ENCODE measurements at places on chromosomes 4 and X.

DNA sequence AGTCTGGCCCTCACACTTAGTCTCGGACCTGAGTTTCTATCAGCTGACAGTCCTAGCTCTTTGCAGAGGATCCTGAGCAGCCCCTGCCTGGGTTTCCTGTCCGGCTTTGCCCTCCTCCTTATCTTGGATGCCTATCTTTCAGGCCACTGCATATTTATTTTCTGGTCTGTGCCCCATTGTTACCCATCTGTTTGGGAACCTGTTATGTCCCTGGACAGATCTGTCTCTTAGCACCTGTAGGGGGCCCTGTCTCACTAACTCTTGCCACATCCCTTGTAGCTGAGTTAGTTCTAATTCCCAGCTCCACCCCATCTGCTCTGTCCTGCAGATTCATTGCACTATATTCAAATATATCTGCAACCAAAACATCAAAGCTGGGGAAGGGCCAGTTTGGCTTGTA is 514.9 kb upstream of the LCORL start:
- DNase-seq, result no peak

DNA sequence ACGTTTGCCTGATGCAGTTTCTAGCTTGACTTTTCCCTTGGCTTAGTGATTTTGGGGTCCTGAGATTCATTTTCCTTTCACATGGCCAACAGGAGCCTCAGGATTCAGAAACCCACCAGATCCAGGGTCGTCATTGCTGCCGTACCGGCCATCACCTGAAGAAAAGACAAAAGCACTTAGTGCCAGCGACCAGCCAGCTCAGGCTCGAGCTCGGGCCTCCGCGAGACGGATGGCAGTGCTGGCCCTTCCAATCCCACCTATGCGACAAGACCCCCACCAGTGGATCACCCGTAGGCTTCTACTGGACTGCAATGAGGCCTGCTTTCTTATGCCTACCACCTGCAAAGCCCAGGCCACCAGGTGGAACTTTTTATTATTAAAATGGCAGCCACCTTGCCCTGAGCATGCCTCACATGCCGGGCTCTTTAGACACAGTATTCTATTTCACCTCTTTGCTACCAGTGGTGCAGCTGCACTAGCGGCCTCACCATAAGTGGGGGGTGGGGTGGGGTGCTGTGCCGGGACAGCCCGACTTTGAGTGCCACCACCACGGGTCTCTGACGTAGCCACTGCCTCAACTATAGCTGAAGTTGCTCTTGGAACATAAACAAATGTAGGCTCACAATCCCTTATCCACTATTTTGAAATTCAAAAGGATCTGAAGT is 84.3 kb downstream of the MTMR1 start:
- DNase-seq, result no peak

- no peak for DNase-seq
These were observed 393.8 kb upstream of the FSTL5 start for GRCh38 chr4:162557516-162558106.

- DNase-seq, result no peak
These were observed 67.8 kb downstream of the TAPT1 start for GRCh38 chr4:16158504-16158852.

- no peak for DNase-seq
These were observed 54.5 kb downstream of the TENM3 start for GRCh38 chr4:182297659-182298058.

- DNase-seq, result no peak
These were observed 307.3 kb downstream of the RAPGEF2 start for GRCh38 chr4:159410076-159410777.

GRCh38 chr4:41227902-41228301 is 13.6 kb upstream of the APBB2 start:
- no peak for DNase-seq

- DNase-seq, result no peak
These were observed 17.0 kb downstream of the PRKG2 start for GRCh38 chr4:81197864-81198524.

DNA sequence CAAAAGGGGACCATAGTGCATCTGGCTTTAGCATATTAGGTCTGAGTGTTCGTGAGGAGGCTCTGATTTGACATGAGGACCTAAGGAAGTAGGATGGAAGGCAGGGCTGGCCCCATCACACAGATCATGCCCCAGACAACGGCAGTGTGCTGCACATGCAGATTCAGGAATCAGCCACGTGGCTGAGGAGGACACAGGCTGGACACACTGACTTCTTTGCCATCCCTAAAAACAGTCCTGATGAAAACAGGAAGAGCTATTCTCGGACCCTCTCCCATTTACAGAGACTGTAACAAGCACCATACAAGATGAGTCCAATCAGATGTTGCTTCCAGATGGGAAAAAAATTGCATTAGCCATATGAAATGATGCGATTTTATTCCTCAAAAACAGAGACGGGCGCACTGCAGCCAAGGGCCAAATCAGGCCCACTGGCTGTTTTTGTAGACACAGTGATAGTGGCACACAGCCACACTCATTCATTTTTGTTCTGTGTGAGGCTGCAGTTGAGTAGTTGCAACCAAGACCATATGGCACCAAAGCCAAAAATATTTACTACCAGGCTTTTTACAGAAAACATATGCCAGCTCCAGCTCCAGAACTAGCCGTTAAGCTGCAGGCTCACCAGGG is 41.0 kb downstream of the ACSL1 start:
- no peak for DNase-seq

- no peak for DNase-seq
These were observed 104.1 kb upstream of the MCF2 start for GRCh38 chrX:139811942-139812629.

DNA sequence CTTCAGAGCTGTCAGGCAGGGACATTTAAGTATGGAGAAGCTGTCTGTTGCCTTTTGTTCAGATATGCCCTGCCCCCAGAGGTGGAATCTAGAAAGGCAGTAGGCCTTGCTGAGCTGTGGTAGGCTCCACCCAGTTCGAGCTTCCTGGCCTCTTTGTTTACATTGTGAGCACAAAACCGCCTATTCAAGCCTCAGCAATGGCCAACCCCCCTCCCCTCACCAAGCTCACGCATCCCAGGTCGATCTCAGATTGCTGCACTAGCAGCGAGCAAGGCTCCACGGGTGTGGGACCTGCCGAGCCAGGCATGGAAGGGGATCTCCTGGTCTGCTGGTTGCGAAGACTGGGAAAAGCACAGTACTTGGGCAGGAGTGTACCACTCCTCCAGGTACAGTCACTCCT is 59.3 kb downstream of the ZNF674 start:
- DNase-seq, result no peak

DNA sequence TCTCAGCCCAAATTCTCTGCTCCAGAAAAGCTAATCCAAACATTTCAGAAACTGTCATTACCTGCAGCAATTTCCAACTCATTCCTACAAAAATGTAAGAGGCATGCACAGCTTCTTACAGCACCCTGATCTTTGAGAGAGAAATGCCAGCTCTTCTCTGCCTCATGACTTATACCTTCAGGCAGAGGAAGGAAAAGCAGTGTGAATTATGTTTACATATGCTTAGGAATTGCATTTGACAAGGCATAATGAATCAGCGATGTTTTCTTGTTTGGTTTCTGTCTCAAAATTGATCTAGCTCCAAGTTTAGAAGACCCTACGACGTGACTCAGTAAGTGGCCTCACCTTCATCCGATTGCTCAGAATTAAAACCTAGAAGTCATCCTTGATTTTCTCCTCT is 21.8 kb upstream of the AGA start:
- DNase-seq, result no peak

DNA sequence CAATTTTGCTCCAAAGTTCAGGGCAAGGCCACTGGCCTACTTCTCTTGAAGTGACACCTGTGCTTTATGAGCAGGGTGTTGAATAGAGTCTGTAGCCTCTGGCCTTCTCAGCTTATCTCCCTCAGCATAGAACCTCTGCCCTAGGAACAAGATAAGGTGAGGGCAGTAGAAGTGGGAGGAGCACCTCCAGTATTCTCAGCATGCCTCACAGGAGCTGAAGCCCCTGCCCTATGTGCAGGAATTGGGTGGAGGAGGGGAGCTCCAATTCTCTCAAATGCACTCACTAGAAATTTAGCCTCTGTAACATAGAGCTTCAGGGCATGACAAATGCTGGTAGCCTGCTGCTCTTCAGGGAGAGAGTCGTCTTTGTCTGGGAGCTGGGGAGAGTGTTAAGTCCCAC is 479.3 kb downstream of the IL1RAPL1 start:
- no peak for DNase-seq

- DNase-seq, result peak; percentile 58
These were observed at the start of gene EFHC2 for GRCh38 chrX:44343412-44344141. TSS of gene EFHC2 (minus strand) at chrX:44343672. CDS start at chrX:44343588, 84 bp downstream.

- DNase-seq, result no peak
These were observed 23.6 kb downstream of the NUDT9 start for GRCh38 chr4:87445964-87446363.

- DNase-seq, result no peak
These were observed 1442.8 kb upstream of the IGFBP7 start for GRCh38 chr4:58553031-58553430.

DNA sequence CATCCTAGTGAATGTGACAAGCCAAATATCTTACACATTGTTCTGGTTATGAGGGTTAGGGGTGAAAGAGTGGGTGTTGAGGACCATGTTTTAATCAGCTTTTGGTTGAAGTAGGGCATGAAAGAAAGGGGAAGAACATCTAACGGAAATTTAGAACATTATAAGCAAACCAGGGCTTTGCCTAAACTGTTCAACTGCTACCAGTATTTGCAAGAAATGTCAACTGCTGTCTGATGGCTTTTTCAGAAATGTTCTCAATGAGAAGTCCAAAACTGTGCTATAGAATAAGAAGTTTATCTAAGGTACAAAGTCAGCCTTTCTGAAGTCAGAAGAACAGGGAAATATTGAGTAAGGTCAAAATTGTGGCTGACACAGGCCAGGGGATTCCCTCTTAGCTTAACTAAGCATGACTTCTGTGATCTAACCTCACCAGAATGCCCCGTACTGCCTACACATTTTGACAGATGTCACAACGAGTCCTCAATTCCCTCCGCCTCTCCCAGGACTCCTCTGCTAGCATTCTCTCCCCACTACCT is 67.1 kb downstream of the DTHD1 start:
- DNase-seq, result no peak

GRCh38 chr4:128917781-128918180 is 108.3 kb downstream of the JADE1 start:
- no peak for DNase-seq

DNA sequence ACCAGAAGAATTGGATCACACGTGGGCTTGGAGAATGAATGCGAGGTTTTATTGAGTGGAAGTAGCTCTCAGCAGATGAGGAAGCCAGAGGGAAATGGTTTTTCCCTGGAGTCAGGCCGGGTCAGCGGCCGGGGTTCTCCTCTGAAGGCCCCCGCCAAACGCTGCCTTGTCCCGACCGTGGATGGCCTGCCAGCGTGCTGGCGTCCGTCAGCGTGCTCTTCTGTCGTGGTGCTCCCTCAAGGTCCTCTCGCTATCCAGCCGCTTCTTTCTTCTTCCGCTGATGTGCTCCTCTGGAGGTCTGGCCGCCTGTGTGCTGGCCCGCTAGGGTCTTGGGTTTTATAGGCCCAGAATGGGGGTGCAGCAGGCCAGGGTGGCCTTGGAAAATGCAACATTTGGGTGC is 632.2 kb downstream of the TRAM1L1 start:
- no peak for DNase-seq

DNA sequence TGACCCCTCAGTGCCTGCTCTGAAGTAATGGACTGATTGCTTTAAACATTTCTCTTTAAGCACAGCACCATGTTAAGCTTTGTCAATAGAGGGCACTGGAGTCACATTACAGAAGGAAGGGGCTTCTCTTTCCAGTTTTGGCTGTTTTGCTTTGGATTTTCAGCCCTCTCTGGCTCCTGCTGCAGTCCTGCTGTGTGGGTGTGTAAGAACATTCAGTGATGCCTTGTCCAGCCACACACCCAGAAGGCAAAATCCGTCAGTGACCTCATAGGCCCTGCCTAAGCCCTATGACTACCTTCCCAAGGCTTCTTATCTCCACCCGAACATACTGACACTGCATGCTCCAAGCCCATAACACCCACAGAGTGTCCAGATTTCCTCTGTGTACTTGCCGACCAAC is 215.3 kb upstream of the CTSO start:
- no peak for DNase-seq

GRCh38 chr4:6364146-6364545 is 94.5 kb downstream of the WFS1 start:
- DNase-seq, result no peak

DNA sequence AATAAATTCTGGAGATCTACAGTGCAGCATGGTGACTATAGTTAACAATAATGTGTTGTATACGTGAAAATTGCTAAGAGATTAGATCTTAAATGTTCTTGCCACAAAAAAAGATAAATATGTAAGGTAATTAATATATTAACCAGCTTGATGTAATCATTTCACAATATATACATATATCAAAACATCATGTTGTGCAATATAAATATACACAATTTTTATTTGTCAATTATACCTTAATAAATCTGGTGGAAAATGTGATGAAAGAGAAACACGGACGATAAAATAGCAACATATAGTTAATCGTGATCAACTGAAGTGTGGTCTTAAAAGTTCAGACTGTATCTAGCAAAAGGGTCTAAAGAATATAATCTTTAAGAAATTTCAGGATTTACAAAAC is 16.5 kb upstream of the NDNF start:
- DNase-seq, result no peak

GRCh38 chr4:17811078-17811603 is 362 bp downstream of the NCAPG start:
- no peak for DNase-seq

- DNase-seq, result no peak
These were observed 347.3 kb downstream of the CCSER1 start for GRCh38 chr4:90474484-90474883.

GRCh38 chr4:60726779-60727178 is 473.3 kb upstream of the ADGRL3 start:
- DNase-seq, result no peak

GRCh38 chr4:53012738-53013137 is 150.6 kb downstream of the RASL11B start:
- no peak for DNase-seq

DNA sequence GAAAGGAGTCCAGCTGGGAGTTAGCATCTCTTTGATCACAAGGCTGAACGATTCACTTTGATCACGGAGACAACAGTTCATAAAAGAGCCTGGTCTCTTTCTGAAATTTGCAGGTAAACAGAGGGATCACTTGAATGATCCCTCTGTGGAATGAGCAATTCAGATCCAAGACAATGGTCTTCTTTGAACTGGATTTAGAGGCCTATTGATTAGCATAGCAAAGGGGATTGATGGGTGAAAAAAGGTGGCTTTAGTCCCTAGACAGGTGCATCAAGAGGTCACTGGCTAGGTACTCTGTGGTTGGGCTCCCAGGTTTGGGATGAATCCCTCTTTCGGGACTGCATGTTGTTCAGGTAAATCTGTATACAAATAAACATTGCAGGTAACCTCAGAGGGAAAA is 223.8 kb upstream of the TAPT1 start:
- no peak for DNase-seq

- no peak for DNase-seq
These were observed 207.8 kb downstream of the ANTXR2 start for GRCh38 chr4:79865201-79865597.

- DNase-seq, result no peak
These were observed 76.4 kb downstream of the EFHC2 start for GRCh38 chrX:44267116-44267515.

GRCh38 chr4:51999250-51999649 is 20.9 kb downstream of the LRRC66 start:
- no peak for DNase-seq

DNA sequence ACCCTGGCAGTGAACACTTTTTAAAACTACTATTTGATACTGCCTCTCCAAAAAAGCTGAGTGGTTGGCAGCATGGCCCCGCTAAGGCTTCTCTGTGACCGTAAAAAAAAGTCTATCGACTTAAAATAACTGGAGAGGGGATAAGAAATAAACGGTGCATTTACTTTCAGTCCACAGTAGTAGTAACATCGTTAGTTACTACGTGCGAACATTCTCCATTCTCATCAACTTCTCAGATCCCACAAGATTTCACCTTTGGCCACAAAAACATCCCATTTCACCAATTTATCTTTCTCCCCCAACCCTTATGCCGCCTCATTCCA is 524 bp upstream of the EXOSC9 start:
- DNase-seq, result no peak
